ENCODE measurements at places on chromosomes 6 and 20.

DNA sequence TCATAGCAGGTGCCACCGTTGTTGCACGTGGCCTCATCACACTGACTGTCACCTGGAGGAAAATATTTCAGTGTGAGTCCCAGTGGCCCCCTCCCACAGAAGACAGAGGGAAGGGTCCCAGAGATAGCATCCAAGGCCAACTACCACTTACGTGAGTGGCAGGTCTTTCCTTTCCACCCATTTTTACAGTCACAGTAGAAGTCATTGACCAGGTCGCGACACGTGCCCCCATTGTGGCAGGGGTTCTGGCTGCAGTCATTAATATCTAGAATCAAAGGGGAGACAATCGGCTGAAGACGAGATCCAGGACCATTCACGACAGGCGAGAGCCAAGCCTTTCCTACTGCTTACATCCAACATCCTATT, 28.6 kb downstream of the JAG1 start:
- no peak for DNase-seq

- DNase-seq, result no peak
These were observed 9.8 kb downstream of the FOXO3 start for GRCh38 chr6:108570517-108570916.

GRCh38 chr6:98958776-98959175, 11.0 kb upstream of the FBXL4 start:
- no peak for DNase-seq

DNA sequence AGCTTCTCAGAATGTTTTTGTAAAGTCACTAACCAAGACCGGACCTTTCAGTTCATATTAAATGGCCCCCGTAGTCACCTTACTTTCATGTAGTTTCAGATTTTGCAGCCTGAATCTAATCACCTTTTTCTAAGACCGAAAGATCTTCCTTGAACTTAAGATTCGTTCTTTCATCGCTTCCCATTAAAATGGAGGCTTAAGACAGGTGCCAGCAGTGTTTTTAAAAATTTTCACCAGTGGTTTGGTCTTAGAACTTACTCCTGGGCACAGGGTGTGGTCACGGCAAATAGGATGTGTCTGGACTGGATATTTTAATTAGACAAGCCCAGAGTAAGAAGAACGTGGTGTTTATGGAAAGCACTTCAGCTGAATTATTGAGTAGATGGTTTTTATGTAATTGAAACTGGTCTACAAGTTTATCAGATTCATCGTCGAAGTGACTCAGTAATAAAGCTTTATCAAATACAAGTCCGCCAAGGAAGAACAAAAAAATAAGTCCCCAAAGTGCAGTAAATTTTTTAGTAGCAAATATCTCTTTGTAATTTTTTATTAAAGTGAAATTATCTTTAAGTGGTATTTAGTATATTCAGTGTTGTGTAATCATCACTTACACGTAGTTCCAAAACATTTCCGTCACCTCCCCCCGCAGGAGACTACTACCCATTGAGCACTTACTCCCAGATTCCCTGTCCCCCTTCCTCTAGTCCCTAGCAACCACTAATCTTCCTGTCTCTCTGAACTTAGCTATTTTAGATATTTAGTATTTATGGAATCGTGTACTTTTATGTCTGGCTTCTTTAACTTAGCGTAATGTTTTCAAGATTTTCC, 868 bp downstream of the SRSF3 start:
- DNase-seq, result peak; percentile 50

DNA sequence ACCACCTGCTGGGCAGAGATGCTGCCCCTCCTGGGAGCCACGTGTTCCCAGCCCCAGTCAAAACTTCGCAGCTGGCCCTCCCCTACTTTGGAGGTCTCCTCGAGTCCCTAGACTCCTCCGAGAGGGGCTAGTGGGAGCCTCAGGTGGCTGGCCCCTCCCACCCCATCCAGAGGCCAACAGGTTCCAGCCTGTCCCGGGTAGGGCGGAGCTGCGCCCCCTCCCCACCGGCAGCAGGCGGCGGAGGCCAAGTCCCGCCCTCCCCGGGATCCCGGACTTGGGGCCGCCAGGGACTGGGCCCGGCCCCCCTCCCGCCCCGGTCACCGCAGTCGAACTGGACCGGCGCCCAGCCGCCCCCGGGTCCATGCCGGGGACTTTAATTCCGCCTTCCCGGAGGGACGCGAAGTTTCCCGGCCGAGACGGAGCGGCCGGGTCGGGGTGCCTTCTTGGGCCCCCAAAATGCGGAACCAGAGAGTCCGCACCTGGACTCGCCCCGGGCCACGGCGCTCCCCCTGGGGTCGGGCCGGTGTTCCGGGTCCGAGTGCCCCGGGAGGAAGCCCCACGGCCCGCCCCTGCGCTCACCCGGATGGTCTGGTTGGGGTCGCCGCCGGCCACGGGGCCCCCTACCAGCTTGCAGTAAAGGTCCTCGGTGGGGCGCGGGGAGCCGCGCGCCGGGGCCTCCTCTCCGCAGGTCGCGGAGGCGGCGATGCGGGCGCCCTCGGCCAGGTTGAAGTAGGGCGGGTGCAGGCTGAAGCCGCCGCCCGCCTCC, 559 bp downstream of the LAMA5 start:
- no peak for DNase-seq

- no peak for DNase-seq
These were observed 495.1 kb downstream of the NKAIN2 start for GRCh38 chr6:124298730-124299129.

- DNase-seq, result no peak
These were observed 6.7 kb downstream of the DEF6 start for GRCh38 chr6:35304299-35304698.

- peak; percentile 79 for DNase-seq
These were observed 215.2 kb downstream of the TMEM242 start for GRCh38 chr6:157107915-157108651.

DNA sequence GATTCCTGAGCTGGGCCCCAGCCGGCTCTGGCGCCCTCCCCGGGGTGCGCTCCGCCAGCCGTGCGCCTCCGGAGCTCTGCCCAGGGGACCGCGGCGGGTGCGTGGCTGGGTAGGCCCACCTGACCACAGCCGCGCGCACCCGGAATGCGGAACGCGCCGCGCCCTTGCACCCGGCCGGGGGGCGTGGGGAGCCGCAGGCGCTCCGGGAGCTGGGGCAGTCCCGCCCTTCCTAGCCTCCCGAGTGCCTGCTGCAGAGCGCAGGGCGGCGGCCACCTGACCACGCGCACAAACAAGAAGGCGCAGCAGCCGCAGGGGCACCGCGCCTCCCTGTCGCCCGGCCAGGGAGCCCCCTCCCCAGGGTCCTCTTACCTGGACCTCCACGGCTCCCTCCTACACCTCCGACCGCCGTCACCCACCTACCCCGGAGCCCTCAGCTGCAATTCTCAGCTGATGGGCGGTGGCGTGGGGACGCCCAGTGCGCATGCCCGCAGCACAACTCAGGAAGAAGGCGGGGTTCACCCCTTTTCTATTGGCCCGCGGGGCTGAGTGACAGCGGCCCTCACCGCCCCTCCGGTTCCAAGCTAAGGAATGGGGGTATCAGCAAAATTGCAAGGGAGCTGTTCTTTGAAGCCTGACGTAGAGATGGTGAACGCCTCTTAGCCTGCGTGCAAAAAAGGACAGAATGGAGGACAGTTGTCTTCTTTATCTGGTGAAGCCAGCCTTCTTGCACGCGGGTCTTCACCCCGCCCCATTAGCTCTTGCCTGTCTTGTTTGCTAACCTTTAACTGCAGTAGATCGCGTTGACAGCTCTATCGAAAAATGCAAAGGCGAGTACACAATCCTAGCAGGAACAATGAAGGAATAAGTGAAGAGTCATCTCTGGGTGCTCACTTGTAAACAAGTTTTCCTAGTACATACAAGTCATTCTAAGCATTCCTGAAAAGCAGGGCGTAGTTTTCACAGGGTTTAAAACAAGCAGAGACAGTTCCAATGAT, at the start of gene STX7:
TSS of gene STX7 (minus strand) at position 479 of the 995 bp plus-strand sequence. CDS start 9,586 bp downstream, outside the sequence.
- DNase-seq, result peak; percentile 82

DNA sequence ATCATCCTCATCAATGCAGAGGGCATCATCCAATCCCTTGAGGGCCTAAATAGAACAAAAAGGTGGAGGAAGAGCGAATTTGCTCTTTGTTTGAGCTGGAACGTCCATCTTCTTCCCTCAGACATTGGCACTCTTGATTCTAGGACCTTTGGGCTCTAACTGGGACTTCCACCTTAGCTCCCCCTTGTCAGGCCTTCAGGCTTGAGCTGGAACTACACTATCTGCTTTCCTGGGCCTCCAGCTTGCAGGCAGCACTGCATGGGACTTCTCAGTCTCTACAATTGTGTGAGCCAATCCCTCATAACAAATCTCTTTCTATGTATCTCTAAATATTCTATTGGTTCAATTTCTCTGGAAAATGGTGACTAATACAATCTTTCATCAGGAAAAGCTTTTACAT, 155.4 kb downstream of the MCHR2 start:
- no peak for DNase-seq

- peak; percentile 100 for DNase-seq
These were observed at the start of gene RALY for GRCh38 chr20:33993576-33994221. Gene RALY, plus strand, starts transcription at chr20:33993911. Its CDS starts 78,164 bp downstream, at chr20:34072075.

GRCh38 chr6:157305670-157306653, 17.4 kb downstream of the TMEM242 start:
- no peak for DNase-seq

DNA sequence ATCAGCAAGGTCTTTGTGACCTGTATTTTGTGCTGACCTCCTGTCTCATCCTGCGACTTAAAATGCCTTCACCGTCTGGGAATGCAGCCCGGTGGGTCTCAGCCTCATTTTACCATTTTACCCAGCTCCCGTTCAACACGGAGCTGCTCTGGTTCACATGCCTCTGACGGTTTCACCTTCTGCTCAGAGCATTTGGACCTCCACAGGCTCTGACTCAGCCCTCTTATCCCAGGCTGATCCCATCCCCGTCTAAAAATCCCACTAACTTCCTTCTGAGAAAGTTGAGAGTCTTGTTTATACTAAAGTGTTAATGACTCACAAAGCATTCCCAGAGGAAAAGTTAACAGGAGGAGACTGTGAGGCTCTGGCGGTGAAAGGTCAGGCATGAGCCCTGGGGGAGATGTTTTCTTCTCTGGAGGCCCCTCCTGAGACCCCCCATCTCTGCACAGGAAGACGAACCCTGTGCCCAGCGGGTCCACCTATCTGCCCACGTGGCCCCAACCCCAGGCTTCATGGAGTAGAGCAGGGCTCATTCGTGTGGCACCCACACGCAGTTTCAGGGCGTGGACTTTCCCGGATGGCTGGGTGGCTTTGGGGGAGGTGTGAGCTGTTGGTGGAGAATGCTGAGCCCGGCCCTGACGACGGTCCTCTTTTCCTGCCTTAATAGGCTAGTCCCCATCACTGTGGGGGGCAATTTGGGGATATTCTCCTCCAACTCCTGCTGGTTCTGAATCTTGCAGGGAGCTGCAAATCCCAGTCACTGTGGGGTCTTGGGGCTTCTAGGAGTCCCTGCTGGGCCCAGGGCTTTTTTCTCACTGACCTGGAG, 3.3 kb upstream of the BIRC7 start:
- DNase-seq, result peak; percentile 97

GRCh38 chr6:109406196-109406595, 23.9 kb upstream of the CD164 start:
- no peak for DNase-seq

DNA sequence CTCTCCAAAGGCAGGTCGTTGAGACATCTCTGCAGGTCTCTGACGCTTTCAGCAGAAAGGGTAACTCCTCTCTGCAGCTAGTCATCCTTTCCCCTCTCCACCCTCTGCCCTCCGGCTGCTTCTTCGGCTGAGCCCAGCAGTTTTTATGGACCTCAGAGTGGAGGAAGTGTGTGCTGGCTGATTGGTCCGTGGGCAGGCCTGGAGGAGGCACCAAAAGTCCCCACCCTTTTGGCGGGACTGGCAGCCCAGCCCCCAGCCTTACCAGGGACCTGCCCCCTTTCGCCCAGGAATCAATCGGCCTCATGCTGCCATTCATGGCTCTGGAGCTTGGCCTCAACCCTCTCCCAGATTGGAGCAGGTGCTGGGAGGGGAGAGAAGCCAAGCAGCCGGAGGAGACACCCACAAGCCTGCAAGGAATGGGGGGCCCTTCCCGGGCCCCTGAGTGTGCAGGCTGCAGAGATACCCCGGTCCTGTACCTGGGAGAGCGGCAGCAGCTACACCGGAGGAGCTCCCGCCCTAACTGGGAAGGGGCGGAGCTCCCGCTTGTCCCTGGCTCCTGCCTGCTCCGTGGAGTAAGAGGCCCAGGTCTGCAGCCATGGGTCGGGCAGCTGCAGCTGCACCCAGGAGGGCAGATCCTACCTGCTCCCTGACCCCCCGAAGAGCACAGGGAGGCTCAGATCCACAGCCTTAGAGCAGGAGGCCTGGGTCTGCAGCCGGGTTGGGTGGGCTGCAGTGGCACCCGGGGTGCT, 170.3 kb upstream of the SOX4 start:
- DNase-seq, result no peak

Measured in kidney glomerular epithelial cell (primary cell).